M059J (cell line): ENCODE measurements at places on chromosomes 1 and 21.
A peak's percentile ranks its signal among the peaks of the same experiment; 100 is the strongest.

DNA sequence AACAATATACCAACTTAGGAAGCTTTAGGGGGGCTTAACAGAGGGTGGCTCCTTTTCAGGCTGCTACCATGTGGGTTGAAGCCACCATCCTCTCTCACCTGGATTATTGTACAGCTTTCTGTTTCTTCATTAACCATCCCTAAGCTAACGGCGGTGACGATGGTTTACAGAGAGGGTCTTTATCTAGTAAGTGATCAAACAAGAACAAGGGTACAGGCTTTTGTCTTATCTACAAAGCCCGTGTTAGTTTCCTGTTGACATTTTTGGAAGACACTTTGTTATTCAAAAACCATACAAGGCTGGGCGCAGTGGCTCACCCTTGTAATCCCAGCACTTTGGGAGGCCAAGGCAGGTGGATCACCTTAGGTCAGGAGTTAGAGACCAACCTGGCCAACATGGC, 20.4 kb downstream of the SLC25A33 start:
- DNase-seq: no peak

GRCh38 chr1:45840704-45841103, 37.3 kb downstream of the MAST2 start:
- DNase-seq: peak; percentile 32

DNA sequence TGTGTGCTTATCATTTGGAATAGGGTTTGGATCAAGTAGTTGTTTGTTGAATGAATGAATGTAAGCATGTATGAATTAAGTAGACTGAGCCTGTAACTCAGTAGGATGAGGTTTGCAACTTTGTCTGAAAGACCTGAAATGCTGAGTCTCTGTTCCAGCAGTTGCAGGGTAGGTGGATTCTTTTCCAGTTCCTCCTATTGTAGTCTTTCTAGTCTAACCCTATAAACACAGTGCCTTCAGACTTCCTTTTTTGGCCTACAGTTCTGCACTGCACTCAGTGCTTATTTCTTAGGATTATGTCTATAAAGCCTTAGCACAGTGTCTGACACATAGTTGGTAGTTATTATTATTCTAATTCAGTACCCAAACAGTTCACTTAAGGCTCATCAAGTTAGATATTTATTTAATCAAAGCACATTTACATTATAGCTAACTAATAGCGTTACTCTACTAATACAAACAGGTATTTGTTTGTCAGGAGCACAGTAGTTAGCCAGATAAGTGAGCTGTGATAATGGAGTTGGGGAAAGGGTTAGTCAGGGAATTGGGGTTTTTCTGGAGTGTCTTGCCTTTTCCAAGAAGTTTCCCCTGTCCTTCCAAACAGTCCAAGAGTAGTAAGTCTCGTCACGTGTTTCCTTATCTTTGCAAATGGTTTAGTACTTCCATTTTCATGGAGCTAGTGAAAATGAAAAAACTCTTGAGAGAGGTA, 45.0 kb downstream of the ABCD3 start:
- DNase-seq: no peak

DNA sequence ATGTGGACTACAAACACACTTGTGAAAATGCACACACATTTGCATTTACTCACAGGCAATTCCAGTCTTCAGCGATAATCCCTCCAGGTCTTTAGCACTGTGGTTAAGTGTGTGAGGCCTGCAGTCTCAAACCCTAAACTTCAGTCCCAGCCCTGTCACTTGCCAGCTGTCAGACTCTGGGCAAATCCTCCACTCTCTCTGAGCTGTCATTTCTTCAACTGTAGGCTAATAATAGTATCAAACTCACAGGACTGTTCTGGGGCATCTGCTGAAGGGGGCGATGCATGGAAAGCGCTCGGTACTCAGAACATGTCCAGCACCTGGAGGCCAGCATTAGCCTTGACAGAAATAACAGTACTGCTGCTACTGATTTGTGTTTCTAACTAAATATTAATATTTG, 48.2 kb downstream of the NEK2 start:
- no peak for DNase-seq

GRCh38 chr1:14508613-14509012, 89.9 kb upstream of the KAZN start:
- no peak for DNase-seq

GRCh38 chr1:46180082-46180616, 3.9 kb upstream of the P3R3URF start:
- DNase-seq: peak; percentile 20

DNA sequence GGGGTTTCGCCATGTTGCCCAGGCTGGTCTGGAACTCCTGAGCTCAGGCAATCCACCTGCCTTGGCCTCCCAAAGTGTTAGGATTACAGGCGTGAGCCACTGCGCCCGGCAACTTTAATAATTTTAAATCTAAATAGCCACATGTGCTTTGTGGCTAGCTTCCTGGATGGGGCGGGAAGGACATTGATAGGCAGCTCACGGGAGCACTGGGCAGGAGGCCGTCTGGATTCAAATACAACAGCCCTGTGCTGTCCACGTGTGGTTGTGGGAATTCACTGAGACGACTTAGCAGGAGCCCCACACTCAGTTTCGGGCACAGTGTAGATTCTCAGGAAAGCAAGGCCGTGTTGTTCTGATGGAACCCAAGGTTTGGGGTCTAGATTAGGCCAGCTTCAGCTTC, 177.1 kb downstream of the ETS2 start:
- no peak for DNase-seq

GRCh38 chr1:86175756-86176155, 19.2 kb upstream of the COL24A1 start:
- DNase-seq: no peak

GRCh38 chr1:181906631-181907030, 154.9 kb downstream of the ZNF648 start:
- no peak for DNase-seq

GRCh38 chr1:151158326-151158725, 1.9 kb downstream of the TNFAIP8L2 start:
- no peak for DNase-seq

GRCh38 chr1:115980998-115981993, 5.0 kb downstream of the SLC22A15 start:
- DNase-seq: peak; percentile 50

- no peak for DNase-seq
Measured at GRCh38 chr1:119510046-119510445, 3.0 kb downstream of the HSD3B1 start.

DNA sequence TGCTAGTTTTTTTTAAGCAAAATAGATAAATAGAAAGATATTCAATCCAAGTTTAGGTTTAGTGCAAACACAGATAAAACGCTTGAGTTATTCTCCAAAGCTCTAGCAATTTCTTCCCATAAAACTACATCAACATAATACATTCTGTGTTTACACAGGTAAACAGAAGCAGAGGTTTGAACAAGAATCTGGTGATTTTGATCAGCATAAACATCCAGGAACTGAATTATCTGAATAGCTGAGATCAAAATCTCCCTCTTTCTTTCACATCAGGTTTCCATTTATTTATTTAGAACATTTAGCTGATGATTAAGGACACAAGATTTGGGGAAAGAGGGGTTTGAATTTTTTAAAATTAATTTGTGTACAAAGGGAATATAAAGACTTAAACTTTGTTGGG, 1564.6 kb downstream of the MRPL39 start:
- DNase-seq: no peak

DNA sequence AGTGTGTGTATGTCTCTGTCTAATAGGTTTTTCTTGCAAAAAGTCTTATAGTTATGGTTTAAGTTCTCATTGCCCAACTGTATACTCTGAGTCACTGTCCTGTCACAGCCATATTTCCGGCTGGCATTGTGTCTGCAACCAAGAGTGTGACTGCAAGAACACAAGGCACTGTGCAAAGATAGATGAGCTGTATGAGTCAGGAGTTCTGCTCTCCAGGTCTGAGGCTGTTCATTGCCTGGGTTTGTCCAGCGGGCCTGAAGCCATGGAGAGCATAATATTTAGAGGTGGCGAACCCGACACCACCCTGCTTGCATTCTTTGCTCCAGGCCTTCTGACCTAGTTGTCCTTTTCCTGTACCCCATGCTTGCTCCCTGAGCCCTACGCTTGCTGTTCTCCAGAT, 50.9 kb upstream of the CNIH3 start:
- DNase-seq: peak; percentile 99

DNA sequence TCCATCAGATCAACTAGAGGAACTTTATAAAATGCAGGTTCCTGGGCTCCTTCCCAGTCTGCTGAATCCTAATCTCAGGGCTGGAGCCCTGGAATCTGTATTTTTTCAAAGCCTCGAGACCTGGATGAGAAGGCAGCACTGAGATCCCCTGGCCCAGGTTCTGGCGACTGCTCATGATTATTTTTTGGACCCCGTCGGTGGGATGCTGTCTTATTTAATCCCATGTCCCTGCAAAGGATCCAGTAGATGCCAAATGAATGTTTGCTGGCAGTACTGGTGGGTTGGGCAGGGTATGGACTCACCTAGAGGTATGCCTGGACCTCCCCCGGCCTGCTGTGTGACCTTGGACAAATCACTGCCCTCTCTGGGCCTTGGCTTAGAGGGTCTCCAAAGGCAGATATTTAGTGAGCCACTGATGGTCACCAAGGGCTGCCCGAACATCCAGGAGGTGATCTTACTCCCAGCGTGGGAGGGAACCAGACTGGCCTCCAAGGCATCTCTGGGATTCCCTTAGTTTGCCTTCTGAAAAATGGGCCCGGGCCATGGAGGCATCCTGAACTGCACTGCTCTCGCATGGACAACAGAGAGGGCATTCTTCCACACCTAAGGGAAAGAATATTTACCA, 91.6 kb upstream of the RUNX3 start:
- DNase-seq: no peak

DNA sequence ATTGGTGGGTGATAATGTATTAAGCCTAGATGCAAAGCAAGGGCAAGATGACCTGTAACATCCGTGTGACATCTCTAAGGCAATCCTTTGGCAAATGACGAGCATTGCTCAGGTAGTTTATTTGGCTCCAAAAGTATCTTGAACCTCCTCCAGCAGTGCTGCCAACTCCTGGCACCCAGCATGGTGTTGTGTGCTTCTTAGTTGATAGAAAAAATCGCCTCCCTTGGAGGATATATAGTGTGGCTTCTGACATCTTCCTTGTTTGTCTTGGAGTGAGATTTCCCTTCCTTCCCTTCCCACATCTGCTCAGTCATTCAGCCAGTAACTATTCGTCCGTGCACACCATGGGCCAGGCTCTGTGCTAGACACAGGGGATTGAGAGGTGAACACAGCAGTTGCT, 121.8 kb downstream of the TOMM20 start:
- no peak for DNase-seq

- no peak for DNase-seq
Measured at GRCh38 chr1:152941037-152941711, 5.8 kb upstream of the SPRR5 start.

- no peak for DNase-seq
Measured at GRCh38 chr21:20452935-20453334, 545.3 kb upstream of the NCAM2 start.

DNA sequence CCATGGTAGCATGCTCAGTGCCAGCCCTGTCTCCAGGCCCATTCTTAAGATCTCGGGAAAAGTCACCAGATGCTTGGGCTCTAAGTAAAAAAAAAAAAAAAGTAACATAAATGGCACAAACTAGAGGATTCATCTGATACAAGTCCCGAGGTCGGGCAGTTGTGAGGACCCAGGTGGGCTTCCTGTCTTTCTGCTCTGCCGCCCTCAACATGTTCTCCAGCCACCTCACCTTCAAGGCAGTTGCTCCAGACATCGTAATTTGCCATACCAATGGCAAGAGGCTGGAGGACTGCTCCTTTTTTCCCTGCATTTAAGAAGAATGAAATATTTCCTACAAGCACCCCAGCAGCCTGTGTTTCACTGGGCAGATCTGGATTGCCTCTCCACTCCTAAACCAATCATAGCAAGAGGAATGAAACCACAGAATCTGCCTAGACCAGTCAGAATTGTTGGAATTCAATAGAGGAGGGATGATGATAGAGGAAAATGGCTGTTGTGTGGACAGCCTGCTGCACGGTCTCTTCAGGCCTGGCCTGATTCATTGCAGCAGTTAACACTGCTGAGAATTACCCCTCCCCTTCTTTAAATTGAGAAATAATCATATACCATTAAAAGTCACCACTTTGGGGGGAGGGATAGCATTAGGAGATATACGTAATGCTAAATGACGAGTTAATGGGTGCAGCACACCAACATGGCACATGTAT, 5.4 kb downstream of the HMGN2 start:
- peak; percentile 68 for DNase-seq

- DNase-seq: no peak
Measured at GRCh38 chr1:87044424-87044823, 130.0 kb downstream of the HS2ST1 start.

DNA sequence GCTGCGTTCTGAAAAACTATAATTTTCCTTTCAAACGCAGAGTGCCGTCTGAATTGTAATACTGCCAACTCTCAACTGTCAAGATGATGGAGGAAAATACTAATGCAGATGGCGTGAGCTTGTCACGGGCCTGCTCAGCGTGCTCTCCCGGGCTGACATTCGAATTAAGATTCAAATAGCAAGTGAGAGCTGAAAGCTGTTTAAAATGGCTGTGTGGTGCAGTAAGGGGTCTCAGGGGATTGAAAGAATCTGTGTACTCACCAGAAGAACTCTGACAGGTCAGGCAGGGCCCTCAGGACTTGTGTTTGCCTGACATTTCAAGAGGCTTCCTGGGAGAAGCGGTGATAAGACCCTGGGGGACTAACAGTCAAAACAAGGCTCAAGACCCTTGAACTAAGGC, 33.1 kb downstream of the ZMYND12 start:
- no peak for DNase-seq

DNA sequence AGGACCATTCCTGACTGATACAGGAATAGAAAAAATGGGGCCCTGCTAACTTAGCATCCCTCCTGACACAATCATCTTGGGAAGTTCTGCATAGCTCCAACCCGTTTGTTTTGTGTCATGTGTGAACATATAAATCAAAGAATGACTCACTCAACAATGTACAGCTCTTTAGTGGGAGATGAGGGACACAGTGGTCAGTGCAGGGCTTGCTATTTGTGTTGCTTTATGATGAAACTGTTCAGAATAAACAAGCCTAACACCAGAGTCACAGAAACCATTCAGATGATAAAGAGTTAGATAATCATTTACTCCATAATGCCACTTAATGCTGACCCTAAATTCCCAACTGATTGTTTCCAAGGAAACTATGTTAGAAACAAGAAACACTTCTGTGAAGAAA, 154.2 kb upstream of the ZNHIT6 start:
- no peak for DNase-seq

GRCh38 chr1:27773826-27774445, 917 bp downstream of the STX12 start:
- peak; percentile 37 for DNase-seq

DNA sequence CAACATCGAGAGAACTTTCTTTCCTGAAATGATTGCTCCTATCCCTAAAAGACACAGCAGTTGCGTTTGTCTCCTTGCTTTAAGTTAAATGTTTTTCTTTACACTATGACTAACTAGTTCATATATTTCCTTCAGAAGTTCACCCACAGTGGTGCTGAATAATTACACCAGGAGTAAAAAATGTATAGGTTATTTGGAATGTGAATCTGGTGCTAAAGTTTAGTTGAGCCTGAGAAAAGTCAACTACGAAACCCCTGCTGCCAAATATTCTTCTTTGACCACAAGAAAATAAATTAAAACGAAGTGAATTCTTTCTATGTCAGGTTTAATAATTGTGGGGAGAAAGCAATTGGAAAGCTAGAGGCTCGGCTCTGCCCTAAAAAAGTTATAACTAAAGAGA, 52.8 kb downstream of the C4BPA start:
- DNase-seq: no peak

- no peak for DNase-seq
Measured at GRCh38 chr1:193593147-193593885, 406.9 kb upstream of the B3GALT2 start.
